Forelimb muscle (tissue), 1 donor: ENCODE measurements at places on chromosomes 12 and 14.

DNA sequence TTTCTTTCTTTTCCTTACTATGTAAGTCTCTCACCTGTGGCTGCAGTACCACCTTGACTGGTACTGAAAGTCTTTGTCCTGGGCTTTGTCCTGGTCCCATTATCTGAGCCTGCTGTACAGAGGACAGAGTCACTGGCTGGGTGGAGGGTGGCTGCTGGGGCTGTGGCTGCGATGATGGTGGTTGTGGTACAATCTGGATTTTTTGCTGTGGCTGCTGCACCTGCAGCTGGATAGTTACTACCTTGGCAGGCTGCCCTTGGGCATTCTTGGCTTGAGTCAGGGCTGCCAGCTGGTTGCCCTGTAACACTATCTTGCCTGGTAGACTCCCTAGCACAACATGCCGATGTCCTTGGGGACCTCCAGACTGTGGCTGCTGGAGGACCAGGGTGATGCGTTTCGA lies 27.0 kb downstream of the CHD8 start:
- DNase-seq, result no peak

GRCh38 chr14:65948302-65948701 lies 535.8 kb downstream of the FUT8 start:
- DNase-seq, result no peak

- no peak for DNase-seq
Measured at GRCh38 chr12:5114436-5114835, 70.8 kb downstream of the KCNA5 start.

- DNase-seq, result no peak
Measured at GRCh38 chr14:90274019-90274418, 17.7 kb downstream of the PSMC1 start.

DNA sequence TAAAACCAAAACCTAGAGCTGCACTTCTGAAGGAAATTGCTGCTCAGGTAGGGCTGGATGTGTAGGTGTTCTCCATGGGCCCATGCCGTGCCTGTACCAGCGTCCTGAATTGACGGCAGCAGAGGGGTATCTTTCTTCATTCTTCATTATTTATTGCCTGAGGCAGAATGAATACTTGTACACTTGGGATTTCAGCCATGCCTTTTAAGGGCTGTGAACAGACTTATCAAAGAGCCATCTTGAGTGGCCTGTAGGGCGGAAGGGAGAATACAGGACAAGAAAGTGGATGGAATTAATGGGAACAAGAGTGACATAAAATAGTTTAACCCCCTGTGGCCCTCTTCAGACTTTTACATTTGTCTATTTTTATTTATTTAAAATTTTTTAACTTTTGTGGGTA lies 61.4 kb downstream of the RASSF3 start:
- DNase-seq, result no peak

- peak; percentile 62 for DNase-seq
Measured at GRCh38 chr14:69129264-69129880, 23.5 kb downstream of the DCAF5 start.

DNA sequence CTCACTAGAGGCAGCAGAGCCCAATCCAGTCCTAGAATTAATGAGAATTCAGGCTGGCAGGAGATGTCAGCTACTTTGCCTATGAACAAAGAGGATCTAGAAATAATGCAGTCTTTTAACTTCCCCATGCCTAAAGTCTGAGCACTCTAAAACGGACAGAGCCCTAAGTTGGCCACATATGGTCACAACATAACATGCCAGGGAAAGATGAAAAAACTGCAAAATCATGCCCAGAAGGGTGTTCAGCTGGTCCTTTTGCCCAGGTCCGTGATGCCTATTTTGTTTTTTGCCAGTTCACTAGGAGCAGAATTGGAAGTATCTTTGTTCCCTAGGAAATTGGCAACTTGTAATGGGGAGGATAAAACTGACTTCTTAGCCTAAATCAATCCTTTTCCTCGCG lies 20.3 kb upstream of the LMNTD1 start:
- DNase-seq, result no peak

- DNase-seq, result no peak
Measured at GRCh38 chr12:50537538-50537919, 32.7 kb downstream of the DIP2B start.
